Astrocyte of the cerebellum (primary cell): ENCODE measurements at places on chromosomes 13 and 19.

GRCh38 chr19:6663236-6664201 is 6.4 kb downstream of the TNFSF14 start:
- no peak for DNase-seq

GRCh38 chr13:81377921-81378320 is 1037.0 kb upstream of the SPRY2 start:
- DNase-seq = no peak

DNA sequence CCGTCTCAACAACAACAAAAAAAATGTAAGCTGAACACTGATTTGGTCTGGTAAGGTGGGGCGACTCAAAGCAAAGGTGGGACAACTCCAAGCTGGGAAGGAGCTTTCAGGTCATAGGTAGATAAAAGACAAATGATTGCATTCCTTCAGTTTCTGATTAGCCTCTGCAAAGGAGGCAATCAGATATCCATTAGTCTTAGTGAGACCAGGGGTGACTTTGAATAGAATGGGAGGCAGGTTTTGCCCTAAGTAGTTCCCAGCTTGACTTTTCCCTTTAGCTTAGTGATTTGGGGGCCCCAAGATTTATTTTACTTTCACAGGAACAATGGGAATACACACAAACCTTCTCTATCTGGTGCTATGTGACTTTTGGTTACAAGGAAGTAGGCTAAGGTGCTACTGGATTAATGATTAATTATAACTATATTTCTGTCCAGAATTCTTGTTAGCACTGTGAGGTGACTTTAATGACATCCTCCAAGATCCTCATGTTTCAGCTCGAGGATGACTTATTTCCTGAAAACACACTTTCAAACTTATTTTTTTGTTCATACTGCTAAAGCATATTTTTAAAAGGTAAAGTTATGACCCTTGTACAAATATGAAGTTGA is 10.6 kb upstream of the MTRF1 start:
- DNase-seq = no peak

DNA sequence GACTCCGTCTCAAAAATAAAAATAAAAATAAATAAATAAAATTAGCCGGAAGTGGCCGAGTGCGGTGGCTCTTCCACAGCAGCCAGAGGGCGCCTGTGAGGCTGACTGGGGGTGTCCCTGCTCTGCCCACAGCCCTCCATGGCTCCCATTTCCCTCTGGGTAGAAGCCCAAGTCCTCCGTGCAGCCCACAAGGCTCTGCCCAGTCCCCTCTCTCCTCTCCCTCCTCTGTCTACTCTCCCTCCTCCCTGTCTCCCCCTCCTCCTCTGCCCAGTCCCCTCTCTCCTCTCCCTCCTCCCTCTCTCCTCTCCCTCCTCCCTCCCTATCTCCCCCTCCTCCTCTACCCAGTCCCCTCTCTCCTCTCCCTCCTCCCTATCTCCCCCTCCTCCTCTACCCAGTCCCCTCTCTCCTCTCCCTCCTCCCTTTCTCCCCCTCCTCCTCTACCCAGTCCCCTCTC is 20.4 kb downstream of the MISP start:
- no peak for DNase-seq

DNA sequence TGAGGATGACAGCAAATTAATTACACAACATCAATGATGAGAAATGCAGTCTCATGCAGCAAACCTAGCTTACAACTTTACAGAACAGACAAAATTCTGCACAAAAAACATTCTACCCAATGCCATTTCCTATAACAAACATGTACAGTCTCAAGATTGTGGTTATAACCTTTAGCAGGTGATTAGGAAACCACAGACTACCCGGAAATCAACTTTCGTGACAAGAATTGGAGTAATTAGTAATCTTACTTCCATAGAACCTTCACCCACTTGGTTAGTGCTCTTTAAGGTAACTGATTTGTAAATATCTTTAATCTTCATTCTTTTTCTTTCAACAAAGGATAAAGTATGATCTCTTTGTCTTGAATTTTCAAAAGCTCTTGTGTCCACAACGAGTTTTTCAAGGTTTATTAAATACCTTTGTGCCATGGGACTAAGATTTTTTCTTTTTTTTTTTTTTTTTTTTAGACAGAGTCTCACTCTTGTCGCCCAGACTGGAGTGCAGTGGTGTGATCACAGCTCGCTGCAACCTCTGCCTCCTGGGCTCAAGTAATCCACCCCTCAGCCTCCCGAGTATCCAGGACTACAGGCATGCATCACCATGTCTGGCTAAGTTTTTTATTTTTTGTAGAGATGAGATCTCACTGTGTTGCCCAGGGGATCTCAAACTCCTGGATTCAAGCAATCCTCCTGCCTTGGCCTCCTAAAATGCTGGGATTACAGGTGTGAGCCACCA is 78.8 kb downstream of the MAP4K1 start:
- DNase-seq = no peak

DNA sequence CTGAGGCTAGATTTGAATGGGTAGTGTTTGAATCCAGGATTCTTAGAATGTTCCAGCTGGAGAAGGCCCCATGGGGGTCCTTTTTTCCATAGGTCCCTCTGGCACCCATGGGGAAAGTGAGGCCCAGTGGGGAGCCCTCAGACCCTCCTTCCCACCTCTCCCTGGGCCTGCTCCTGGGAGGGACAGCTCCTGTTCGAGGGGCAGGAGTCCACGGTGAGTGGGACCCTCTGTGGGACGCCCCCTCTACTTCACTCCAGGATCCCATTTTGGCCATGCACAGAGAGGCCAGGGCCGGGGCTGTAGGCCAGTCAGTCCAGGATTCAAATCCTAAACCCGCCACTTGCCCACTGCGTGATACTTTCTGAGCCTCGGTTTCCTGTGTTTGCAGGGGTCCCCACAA is 7.6 kb downstream of the MEF2B start:
- no peak for DNase-seq

GRCh38 chr19:18594824-18595373 is 6.3 kb downstream of the REX1BD start:
- no peak for DNase-seq

DNA sequence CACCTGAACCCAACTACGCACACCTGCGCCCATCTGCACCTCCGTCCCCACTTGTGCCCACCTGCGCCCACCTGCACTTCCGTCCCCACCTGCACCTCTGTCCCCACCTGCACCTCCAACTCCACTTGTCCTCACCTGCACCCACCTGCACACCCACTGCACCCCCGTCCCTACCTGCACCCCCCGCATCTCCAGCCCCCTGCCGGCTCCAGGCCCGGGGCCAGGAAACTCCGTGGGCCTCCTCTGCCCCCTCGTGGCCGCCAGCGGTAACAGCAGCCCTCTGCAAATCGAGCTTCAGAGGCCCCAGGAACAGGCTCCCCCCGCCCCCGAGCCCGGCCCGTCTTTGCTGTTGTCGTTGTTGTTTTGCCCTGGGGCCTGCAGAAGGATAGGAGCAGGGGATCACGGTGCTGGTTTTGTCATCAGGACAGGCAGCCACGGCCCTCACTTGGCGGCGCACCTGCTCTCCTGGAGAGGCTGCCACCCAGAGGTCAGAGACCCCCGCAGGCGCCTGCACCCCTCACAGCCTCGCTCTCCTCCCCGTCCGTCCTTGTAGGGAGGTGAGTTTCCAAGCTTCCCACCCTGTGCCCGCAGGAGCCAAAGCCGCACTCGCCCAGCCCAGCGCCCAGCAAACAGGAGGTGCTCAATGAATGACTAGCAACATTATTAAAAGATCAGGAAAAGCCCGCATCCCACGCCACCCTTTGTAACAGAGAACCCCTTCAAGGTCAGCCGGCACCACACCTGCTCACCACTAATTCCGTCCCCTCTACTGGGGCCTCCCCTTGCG is 65.4 kb downstream of the GNG7 start:
- no peak for DNase-seq

DNA sequence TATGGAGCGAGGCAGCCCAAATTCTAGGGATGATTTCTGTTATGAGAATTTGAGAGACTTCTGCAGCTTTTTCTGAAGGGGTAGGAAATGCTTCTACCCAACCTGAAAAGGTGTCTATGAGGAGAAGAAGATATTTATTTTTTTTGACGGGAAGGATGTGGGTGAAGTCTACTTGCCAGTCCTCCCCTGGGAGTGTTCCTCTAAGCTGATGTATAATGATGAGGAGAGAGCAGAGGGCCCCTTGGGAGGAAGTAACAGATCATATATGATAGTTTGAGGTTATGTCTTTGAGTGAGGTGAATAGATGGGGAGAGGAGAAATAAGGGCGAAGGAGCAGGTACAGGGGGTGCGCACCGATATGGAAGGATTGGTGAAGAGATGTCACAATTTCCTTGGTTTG is 910.6 kb upstream of the SLITRK5 start:
- DNase-seq = no peak

DNA sequence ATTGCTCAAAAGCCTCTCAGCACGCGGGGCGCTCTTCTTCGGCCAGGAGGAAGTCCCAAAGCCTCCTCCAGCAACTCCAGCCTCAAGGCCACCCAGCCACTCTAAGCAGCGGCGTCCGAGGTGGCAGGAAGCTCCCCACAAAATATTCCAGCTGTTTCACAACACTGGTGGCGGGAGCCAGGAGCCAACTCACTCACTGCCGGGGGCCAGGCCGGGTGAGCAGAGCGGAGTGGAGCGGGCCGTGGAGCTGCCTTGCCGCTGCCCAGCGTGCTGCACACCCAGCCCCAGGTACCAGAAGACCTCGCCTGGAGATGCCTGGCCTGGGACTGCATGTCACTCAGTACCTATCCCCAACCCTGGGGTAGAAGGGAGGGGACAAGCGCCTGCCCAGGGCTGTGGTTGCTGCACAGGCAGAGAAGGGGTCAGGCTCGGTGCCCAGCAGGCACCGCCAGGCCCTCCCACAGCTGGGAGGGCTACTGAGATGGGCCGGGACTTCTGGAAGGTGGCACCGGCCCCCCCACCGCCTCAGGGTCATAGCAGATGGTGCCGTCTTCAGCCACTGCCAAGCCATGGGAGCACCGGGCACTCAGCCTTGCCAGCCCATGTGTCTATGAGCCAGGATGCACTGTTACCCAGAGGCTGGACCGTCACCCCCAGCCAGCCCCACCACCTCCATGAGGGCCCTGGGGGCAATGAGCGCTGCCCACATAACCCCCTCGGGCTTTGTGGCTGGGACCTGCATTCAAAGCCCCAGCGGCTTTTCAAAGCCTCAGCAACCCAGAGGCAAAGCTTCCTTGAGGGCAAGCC is 59.2 kb downstream of the MLLT1 start:
- no peak for DNase-seq
